Neural crest cell (in vitro differentiated cells): ENCODE measurements at places on chromosomes 5 and 9.

DNA sequence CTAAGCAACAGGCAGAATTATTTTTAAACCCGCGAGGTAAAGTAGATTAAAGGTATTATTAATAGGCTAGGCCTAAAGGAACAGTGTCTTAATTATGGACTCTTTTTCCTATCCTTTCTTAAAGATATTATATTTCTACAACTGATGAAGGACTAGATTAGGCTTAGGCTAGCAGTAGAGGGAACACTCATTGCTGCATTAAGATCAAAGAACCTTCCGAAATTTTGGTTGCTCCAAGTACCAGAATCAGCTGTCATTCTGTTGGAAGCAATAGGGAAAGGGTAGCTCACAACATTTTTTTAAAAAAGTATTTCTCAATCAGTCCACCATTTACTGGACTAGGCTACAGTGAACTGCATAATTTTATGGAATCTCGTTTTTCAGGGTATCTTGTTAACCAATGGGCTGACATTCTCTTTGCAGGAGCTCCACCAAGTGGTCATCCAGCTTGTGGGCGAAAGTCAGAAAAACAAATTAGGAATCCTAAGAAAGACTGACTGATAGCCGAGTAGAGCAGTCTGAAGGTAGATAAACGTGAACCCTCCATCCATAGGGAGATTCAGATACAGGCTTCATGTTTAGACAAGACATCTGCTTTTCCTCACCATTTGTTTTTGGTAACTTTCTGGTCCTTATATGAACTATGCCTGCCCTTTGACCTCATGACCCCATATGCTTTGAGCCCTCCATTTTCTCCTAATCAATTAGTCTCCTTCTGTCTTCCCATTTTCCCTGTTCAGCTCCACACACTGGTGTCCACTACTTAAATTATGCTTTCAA is 103.6 kb upstream of the CHD1 start:
- peak; percentile 47 for DNase-seq

GRCh38 chr5:160083501-160083900 is 35.7 kb downstream of the PWWP2A start:
- DNase-seq: no peak

DNA sequence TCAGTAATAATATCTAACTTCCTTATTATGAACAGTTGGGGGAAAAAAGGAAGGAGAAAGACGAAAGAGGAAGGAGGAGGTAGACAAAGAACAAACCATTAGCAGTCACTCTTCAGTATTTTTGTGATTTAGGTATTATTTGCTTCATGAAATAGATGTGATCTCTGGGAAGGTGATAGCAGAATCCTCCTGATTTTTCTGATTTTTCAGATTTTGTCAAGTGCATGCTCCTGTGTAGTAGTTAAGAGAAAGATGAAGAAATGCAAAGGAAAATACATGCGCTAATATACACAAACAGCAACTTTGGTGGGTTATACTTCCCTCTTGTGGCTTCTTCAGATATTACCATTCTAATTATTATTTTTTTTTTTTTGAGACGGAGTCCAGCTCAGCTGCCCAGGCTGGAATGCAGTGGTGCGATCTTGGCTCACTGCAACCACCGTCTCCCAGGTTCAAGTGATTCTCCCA is 31.6 kb downstream of the LMNB1 start:
- DNase-seq: no peak

DNA sequence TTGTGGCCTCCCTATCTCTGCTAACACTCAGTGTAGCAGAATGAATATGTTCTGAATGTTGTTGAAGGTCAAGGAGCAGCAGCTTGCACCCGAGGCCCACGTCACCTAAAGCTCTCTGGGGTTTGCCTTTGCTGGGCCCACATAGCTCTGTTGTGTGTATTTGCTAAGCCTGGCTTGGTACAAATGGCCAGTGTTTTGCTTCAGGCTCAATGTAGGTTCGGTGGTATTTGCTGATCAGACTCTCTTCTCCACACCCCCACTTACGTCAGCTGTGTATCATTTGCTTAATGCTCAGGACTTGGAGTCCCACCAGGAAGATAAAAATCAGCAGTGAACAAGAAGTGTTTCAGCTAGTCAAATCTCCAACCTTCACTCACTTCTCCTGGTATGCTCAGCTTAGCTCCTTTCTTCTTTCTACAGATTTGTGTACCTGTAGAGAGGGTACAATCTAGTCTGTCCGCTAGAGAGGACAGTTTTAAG is 4.8 kb upstream of the RFESD start:
- DNase-seq: no peak

DNA sequence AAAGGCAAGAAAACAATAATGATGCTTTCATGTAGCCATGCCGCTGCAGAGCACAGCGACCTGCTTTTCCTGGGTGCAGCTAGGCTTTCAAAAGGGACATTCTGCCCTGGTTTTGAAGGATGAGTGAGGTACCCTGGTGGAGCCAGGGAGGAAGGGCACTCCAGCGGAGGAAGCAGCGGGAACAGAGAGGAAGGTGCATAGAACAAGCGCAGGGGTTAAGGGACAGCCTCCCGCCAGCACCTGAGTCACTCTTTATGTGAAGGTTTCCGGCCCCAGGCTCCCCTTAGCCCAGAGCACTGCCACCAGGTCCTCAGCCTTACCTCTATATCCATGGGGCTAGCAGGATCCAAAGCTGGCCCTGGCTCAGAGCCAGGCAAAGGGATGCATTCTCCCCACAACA is 221.1 kb downstream of the CDK5RAP2 start:
- no peak for DNase-seq

DNA sequence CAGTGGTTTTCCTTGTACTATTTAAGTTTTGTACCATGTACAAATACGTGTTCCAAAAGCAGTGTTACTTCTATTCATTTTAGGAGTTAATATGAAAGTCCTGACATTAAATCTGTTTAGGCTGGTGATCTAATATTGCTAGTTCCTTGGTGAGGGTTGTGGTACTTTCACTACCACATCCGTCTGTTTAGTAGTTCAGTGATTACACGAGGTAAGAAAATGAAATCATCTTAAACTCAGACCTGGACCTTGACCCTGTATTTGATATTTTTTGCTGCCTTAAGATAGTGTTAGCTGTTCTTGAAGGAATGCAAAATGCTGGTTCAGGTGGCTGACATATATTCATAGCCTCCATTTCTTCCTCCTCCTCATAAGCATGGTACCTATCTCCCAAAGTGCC is 50.3 kb downstream of the MTAP start:
- no peak for DNase-seq

- DNase-seq: no peak
These were observed 204.3 kb downstream of the NR3C1 start for GRCh38 chr5:143199161-143199560.

GRCh38 chr5:131883984-131884383 is 61.5 kb downstream of the MEIKIN start:
- DNase-seq: no peak

DNA sequence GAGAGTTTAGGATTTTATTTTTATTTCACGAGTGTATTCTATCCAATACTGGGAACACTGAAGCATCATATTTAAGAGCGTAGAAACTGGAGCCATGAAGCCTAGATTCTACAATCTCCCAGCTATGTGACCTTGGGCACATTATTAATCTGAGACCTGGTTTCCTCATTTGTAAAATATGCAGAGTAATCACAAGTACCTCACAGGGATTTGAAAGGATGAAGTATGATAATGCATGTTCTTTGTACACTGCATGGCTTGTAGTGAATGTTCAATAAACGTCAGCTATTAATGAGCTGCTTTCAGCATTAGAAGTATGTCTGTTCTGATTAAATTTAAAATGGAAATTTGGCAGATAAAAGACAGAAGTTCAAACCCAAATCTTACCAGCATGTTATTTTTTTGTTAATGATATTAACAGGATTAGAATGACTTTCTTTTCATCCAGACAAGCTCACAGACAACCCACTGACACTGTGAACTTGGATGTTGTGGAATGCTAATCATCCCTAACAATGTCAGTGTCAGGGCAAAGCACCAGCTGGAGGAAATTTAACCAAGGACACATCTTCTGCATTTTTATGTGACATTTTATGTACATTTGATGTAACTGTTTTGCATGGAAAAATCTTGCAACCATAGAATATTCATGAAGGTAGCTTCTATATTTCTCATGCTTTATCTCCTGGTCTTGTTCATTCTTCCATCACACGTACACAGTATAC is 27.1 kb upstream of the CTXN3 start:
- no peak for DNase-seq

GRCh38 chr5:92467695-92468094 is 1084.6 kb upstream of the ARRDC3 start:
- DNase-seq: no peak

- no peak for DNase-seq
These were observed 102.5 kb downstream of the GPBP1 start for GRCh38 chr5:57276353-57276752.

DNA sequence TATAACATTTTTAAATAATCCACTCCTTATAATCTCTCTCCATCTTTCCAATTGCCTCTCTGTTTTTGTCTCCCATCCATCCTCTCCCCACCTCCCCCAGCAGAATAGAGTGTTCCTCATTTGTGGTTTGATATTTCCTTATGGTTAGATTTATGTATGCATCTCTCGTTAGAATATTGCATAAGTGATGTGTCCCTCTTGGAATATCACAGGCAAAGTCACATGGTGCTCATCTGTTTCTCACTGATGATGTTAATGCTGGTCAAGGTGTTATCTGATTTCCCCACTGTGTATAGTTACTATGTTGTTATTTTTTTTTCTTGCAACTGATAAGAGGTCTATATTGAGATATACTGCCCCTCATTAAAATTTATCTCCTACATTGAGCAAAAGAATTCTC is 3.1 kb upstream of the LRRC70 start:
- no peak for DNase-seq

DNA sequence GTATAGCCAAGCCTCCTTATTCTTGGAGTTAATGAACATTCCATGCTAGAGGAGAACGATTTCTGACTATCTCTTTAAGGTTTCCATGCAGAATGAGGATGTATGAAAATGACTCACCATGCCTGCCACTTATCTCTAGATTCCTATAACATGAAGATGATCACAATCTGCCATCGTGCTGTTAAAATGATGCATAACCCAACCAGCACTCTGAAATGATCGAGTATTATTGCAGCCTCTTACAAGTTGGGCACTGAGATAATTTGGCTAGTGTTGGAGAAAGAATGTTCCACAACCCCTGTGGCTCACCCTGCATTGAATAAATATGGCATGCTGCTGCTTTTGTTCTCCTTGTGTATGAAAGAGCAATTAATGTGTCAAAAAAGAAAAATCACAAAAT is 1143.6 kb upstream of the WWC1 start:
- DNase-seq: no peak

DNA sequence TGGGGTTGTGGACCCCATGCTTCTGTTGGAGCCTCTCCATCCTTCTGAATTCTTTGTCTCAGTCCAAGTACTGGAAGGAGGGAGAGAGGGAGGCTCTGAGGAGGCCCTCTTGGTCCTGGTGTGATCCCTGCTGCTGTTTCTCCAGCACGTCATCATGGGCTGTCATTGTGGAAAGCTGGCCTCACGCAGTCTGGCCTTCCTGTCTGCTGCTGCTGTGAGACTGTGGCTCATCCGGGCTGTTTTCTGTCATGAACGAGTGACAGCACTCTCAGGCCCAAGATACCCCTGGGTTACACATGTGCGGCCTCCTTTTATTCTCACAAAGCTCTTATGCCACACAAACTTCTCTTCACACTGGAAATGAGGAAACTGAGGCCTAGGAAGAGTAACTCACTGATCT is 499.3 kb downstream of the CCDC171 start:
- no peak for DNase-seq

GRCh38 chr5:177498013-177498787 is 796 bp upstream of the PDLIM7 start:
- no peak for DNase-seq
